Stimulated activated CD8-positive, alpha-beta memory T cell treated with anti-CD3 and anti-CD28 coated beads, Interleukin-4, amount 100 ng/mL, for 1 hour (primary cell): ENCODE measurements at places on chromosomes 11 and 22.

- DNase-seq: no peak
These were observed 30.1 kb upstream of the FADD start for GRCh38 chr11:70173018-70173417.

- DNase-seq: no peak
These were observed 936 bp downstream of the BRD1 start for GRCh38 chr22:49826603-49827270.

DNA sequence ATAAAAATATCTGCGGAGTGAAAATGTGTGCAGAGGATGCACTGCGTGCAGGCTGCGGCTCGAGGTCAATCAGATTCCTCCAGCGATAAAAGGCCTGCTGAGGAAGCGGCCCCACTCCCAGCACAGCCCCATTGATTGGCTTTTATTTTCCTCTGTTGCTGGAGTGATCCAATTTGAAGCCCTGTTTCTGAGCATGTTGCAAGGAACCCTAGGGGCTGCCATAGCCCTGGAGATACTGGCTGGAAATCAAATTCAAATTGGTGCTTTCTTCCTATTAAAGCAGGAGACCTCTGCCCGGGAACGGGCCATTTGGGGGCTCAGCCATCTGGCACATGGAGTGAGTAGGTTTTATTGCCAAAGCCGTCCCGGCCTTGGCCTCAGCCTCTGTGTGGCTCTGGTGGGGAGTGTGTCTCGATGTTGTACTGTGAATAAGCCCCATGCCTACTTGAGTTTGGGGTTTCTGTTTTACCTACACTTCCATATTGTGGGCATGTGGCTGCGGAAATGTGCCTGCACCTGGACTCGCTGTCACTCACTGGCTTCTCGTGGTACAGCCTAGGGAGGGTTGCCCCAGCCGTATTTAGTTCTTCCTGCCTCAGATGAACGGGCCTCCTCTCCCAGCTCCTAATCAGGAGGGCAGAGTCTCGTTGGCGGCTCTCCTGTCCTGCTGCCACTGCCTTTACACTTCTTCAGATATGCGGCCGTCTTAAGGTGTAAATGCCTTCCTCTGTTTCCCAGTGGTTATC, 25.6 kb downstream of the PARVB start:
- no peak for DNase-seq

DNA sequence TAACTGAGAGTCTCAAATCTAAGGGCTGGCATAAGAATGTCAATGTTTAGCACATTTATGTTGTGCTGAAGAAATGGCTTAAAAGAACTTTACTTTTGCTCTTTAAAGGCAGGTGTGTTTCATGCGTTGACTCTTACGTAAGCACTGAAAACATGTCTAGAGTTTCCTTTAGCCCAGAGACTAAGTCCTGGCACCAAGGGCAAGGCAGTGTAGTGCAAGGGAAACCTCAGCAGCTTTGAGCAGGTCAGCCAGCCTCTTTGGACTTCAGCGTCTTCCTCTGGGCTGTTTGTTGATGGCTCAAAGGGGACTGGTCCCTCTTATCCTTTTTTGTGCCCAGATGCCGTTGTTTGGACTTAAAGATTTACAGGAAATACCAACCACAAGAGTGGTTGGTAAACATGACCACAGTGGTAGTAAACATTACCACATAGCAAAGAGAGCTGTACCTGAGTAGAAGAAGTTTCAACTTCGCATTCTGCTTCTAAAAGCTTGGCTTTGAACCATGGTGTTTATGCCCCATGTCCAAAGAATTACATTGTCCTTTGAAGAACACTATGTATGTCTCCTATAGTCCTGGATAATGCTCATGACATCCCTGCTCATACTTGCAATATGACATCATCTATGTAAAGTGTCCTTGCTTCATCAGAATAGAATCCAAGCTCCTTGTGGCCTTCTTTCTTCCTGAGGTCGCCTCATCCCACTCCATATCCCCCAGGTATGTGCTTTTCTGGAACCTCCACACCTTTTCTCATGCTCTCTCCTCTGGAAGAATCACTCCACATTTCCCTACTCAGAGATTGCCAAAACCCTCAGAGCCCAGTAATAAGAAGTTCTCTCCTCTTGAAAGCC, 23.5 kb downstream of the TENM4 start:
- no peak for DNase-seq

DNA sequence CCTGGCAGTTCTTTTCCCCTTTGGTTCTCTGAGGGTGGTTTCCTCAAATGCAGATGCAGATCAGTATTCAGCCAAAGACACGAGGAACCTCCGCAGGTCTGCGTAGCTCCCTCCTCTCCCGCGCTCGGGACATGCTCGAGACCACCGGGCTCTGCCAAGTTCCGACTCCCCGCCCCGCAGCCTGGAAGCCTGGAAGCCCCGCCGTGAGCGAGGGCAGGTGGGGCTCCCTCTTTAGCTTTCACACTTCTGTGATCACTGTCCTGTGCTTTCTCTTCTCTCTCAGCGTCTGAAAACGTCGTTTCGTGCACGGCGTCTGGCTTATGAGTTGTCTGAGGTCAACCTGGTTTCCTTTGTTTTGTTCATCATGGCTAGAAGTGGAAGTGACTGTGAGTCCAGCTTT, 26.6 kb downstream of the ZBED4 start:
- no peak for DNase-seq

DNA sequence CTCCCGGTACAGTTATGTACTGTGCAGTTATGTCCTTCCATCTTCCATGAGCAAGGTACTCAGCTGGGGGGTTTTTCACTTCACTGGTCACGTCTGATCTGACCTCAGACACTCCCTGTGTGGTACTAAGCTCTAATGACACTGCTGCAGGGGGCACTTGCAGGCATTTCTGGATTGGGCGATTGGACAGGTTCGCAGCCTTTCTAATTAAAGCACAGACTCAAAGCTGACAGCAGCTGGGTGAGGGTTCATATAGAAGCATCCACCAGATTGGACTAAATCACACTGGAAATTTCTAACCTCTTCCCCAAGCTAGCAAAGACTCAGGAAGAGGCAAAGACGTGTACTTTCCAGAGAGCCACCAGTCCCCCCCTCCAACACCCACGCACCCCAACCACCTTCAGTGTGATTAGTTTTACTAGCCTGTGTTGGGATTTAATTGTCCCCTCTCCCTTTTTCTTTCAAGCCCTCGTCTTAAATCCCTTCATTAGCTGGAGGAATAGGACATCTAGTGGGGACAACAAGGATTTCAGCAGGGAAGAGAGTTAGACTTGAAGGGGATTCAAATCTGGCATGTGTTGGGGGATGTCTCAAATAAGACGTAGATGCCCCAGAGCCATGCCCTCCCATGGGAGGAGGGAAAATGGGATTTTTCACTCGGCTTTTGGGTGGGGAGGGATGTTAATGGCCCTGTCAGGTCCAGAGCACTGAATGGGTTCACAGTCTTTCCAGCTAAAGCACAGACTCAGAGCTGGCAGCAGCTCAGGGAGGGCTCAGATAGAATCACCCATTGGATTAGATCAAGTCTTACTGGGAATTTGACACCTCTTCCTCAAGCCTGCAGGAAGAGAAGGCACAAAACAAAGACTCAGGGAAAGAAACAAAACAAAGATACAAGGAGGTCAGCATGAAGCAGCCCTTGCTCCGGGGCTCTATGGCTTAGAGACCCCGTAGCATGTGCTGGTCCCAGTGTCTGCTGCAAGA, 10.9 kb downstream of the INS start:
- DNase-seq: no peak

GRCh38 chr22:48926643-48927042, 901.0 kb downstream of the BRD1 start:
- no peak for DNase-seq

DNA sequence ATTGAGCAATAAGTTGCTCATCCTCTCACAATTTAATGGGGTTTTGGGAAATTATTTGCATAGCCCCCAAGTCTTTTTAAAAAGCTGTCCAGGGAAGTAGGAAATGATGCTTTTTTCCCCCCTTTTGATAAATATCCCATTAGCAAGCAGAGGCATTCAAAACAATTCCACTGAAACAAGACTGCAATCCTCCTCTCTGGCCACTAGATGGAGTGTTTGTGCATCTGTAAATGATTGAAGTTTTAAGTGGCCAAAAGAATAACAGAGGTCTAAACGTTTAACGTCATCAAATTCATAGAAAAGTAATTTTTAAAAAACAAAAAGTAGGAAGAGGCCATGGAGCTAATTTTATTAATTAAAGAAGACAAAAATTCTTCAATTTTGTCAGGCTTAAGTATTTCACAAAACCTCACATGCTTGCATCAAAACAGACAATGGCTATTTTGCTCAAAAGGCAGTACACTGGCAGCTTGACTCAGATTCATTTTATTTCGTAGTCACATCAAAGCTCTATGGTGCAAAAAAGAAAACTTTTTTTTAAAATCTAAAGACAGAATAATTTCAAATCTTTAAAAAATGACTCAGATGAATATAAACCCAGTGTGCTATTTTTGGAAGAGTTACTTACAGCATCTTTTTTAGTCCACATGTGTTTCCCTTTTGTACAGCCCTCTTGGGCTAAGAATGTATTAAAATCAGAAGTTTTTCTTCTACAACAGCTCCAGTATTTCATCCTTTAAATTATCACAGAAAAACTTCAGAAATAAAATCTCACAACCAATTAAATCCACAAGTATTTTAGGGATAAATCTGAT, 17.8 kb downstream of the CHORDC1 start:
- DNase-seq: no peak

DNA sequence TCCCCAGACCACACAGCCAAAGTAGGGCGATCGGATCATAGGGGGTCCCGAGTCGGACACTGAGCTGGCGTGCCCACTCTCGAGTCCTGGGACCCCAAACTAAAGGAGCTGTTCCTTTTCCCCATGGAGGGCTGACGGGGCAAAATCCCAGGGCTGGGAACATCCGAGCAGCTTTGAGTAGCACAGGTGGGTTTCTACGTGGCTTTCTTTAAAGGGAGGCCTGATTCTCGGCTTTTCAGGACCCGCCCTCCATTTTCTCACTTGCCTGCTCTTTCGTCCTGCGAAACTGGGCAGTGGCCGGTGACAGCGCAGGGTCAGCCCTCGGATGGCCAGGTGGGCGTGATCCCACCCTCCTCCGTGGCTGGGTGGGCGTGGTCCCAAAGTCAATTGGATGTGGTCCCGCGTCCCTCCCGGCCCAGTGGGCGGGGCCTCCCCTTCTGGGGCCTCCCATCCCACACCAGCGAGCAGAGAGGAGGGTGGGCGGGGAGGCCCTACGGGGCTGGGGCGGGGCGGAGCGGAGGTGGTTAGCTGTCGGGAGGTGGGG, 17.5 kb upstream of the TXNRD2 start:
- no peak for DNase-seq

DNA sequence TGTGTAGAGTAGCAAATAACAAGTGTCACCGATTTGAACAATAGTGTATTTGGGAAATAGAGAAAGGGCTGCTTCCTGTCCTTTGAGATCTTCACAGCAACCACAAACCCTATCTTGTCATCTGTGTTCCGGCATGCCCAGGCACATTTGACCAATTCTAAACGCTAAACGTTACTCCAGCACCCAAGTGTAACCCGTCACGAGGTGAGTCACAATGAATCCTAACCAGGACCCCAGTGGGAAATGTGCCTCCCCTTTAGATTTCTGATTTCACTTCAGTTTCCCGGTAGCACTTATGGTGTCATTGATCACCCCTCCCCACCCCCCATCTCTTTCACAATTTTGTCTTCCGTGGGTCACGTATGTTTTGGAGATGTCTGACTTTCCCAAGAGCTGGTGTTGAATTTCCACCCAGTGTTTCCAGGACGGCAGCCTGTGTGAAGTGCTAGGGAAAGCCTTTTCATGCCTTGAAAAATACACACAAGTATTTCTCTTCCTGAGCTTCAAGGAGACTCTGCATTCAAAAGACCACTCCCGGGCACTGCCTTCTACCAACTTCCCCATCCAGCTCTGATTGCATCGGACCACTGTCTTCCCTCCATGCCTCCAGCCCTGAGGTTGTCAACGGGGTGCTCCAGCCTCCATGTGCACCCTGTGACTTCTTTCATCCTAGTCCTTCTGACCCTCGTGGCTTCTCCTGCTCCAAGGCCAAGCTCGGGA, 10.5 kb upstream of the C11orf24 start:
- DNase-seq: no peak

DNA sequence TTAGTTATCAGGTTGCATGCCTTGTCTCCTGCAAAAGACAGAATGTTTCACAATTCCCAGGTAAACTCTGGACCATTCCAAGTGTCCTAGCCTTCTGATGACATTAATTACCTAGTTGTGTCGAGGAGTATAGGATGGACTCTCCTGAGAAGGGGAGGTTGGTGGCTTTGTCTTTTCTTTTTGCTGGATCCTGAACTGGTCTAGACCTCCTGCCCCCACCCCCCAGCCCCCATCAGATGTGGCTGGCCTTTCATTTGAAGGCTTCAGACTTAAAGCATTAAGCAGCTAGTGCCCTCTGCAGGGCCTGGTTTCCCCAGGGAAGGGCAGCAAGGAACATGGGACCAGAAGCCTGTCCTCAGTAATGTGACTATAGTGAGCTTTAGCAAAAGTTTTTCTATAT, 9.7 kb downstream of the MCAM start:
- DNase-seq: no peak

GRCh38 chr11:94638902-94639373, 71.8 kb downstream of the PIWIL4 start:
- no peak for DNase-seq

GRCh38 chr11:116909245-116909644, 71.8 kb upstream of the APOA1 start:
- no peak for DNase-seq

GRCh38 chr22:19915287-19915954, 26.2 kb upstream of the COMT start:
- no peak for DNase-seq

GRCh38 chr11:99881610-99882009, 805.5 kb upstream of the ARHGAP42 start:
- DNase-seq: no peak

DNA sequence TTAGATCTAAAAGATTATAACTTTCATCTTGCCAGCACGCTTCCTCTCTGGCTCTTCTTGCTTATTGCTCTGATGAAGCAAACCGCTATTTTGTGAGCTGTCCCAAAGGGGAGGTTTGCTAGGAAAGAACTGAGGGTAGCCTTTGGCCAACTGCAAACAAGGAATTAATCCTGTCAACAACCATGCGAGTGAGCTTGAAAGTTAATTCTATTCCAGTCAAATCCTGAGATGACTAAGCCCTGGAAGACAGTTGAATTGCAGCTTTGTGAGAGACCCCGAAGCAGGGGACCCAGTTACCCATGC, 10.3 kb upstream of the RNF141 start:
- no peak for DNase-seq

- DNase-seq: no peak
These were observed 1375.1 kb upstream of the TENM4 start for GRCh38 chr11:80815752-80816453.

DNA sequence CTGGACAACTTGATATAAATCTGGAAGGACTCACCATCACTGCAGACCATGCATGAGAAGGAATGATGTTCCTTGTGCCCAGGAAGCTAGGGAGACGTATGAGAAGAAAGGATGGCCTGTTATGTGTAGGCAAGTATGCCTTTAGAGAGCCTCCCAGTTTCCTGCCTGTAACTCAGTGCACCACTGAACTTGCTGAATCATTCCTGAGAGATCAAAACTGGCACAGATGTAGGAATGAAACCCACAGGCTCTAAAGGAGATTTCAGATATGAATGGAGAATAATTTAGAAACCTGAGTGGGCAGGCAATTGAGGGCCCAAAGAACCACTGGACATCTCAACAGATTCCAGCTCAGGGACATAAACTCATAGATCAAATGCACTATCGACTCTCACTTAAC, 38.4 kb upstream of the PRSS23 start:
- DNase-seq: no peak

GRCh38 chr11:9753021-9753420, 89.1 kb downstream of the SWAP70 start:
- DNase-seq: no peak
